ENCODE measurements at places on chromosomes 6 and 20.

- no peak for DNase-seq
These were observed 171.6 kb downstream of the ADGB start for GRCh38 chr6:146770275-146770964.

DNA sequence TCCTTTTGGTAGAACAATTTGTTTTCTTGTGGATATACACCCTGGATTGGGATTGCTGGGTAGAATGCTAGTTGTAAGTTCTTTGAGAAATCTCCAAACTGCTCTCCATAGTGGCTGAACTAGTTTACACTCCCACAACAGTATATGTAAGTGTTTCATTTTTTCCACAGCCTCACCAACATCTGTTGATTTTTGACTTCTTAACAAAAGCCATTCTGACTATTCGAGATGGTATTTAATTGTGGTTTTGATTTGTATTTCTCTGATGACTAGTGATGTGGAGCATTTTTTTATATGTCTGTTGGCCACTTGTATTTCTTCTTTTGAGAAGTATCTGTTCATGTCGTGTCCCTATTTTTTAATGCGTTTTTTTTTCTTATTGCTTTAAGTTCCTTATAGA is 444.1 kb downstream of the CBLN4 start:
- no peak for DNase-seq

GRCh38 chr20:3687655-3688054 is 5.8 kb upstream of the ADAM33 start:
- DNase-seq, result no peak

GRCh38 chr20:57678340-57678739 is 31.5 kb downstream of the PMEPA1 start:
- no peak for DNase-seq

- DNase-seq, result no peak
These were observed 1005.6 kb upstream of the FLRT3 start for GRCh38 chr20:15342991-15343523.

- no peak for DNase-seq
These were observed 370.1 kb downstream of the FOXA2 start for GRCh38 chr20:22214296-22214695.

DNA sequence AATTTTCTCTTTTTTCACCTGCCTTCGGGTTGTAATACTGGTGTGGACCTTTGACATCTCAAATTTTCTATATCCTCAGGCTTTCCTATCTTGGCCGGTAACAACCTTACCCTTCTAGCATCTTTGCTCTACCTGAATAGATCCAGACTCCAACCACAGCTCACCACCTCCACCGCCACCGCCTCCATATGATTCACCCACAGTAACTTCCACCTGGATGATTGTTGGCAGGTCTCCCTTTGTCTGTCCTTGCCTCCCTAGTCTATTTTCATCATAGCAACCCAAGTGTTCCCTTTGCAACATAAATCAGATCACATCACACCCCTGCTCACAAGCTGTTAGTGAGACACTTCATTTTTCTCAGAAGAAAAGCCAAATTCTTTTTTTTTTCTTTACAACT is 525.8 kb upstream of the POU3F2 start:
- no peak for DNase-seq

Data from NCI-H2081 (cell line).